ENCODE measurements at places on chromosomes 11 and 22. TPM values are rescaled to one million over a fixed set of nuclear protein-coding genes. Genes with fewer than 3 reads are reported as not detected.

Gene RAB3IL1
- 12.1 TPM for total RNA-seq

Gene OR52D1
- total RNA-seq, result not detected

Gene DGCR6
- 1.5 TPM for total RNA-seq

Gene CASP5
- total RNA-seq, result not detected

Gene DDI1
- total RNA-seq, result not detected

Gene GDPD4
- not detected for total RNA-seq

Gene RCOR2
- 2.7 TPM for total RNA-seq

Gene CATSPERZ
- 0.29 TPM for total RNA-seq

Gene RASL10A
- 1.7 TPM for total RNA-seq

Gene OR5B21
- total RNA-seq, result not detected

Gene MIAT
- 2.7 TPM for total RNA-seq

Gene PRDM11
- total RNA-seq, result 21.3 TPM

Gene ESRRA
- total RNA-seq, result 97.7 TPM

Gene TYR
- not detected for total RNA-seq

Gene PLEKHA7
- total RNA-seq, result 60.9 TPM

Gene HORMAD2
- total RNA-seq, result not detected

Gene RASSF10
- total RNA-seq, result 15.9 TPM

Gene TMEM225
- not detected for total RNA-seq

Gene MMP8
- total RNA-seq, result not detected

Gene IPO7
- total RNA-seq, result 108 TPM

Gene BRSK2
- 3.3 TPM for total RNA-seq

Gene ACO2
- total RNA-seq, result 172 TPM

Gene C11orf86
- total RNA-seq, result not detected

Gene SLC22A25
- total RNA-seq, result 2.0 TPM

Gene OTOG
- 0.12 TPM for total RNA-seq

Gene TCN2
- 186 TPM for total RNA-seq

Gene RBMXL2
- not detected for total RNA-seq

Gene GPR152
- total RNA-seq, result not detected

Gene LRP4
- 14.5 TPM for total RNA-seq

Gene MS4A6E
- not detected for total RNA-seq

Gene LARGE2
- 2.2 TPM for total RNA-seq

Gene MS4A3
- 0.40 TPM for total RNA-seq

Gene APOA4
- not detected for total RNA-seq

Gene C11orf87
- total RNA-seq, result not detected

Gene OR52H1
- total RNA-seq, result not detected

Gene VSIG10L2
- total RNA-seq, result not detected

Gene YWHAH
- 213 TPM for total RNA-seq

Gene EHF
- 176 TPM for total RNA-seq

Gene MAML2
- total RNA-seq, result 14.3 TPM

Gene POU2AF3
- total RNA-seq, result 14.0 TPM

Gene TMEM223
- total RNA-seq, result 19.9 TPM

Gene MYBPC3
- total RNA-seq, result not detected
